Ecto neural progenitor cell (in vitro differentiated cells): ENCODE measurements at places on chromosomes 5 and 9.

GRCh38 chr9:76181020-76181641, 213.1 kb downstream of the RFK start:
- no peak for DNase-seq

GRCh38 chr5:68849103-68849502, 244.7 kb upstream of the SLC30A5 start:
- DNase-seq: no peak

GRCh38 chr9:132509928-132510874, 72.2 kb upstream of the BARHL1 start:
- DNase-seq: no peak

DNA sequence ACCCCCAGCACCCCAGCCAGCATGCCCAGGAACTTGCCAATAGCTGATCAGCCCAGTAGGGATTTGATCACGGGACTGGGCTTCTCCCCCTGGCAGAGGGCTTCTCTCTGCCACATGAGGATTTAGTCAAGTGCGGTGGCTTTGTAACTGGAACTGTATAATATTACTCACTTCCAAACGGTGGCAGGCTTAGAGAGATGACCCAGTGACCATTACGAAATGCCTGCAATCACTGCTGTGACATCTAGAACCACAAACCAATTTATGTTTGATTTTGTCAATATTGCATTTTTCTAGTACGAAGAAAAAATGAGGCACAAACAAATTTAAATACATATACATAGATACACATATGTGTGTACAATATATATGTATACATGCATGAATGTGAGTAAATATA, 192.1 kb downstream of the ERCC6L2 start:
- DNase-seq: no peak

GRCh38 chr5:145587710-145588109, 247.4 kb downstream of the PRELID2 start:
- no peak for DNase-seq

DNA sequence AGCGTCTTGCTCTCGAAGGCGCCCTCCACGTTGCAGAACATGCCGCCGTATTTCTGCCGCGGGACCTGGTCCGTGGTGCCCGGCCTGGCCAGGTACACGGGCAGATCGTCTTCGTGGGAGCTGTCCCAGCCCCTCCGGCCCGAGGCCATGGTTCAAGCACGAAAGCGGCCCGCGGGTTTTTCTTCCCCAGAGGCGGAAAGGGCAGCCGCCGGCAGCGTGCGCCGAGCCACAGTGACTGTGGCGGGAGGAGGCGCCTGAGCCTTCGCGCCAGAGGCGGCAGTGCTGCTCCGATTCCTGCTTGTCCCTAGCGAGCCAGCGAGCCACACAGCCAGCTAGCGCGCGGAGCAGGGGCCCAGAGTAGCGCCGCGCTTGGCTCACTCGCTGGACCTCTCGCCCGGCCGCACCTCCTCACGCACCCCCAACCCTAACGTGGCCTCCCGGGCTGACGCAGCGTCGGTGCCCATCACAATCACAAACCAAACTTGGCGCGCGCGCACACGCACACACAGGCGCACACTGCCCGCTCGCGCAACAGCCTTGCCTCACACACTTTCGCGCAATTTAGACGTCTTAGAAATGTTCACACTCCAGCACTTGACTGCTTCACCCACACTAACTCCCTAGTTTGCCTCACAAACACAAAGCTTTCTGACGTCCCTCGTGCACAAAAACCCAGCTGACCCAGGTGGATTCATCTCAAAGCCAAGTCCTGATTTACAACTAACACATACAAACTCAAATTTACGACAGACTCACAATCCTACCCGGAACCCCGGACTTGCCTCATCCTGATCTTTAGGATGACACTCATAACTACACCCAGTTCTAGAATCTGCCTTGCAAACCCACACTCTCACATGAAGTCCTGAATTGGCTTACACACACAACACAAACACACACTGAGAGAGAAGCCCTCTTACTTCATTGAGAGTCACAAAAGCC, at the start of gene DPYSL3:
DPYSL3 (minus strand) TSS at position 359 of the 942 bp plus-strand sequence; CDS start at position 149, 210 bp downstream.
- peak; percentile 88 for DNase-seq

- DNase-seq: no peak
Observed at GRCh38 chr9:125586172-125586511, 120.9 kb downstream of the MAPKAP1 start.

- DNase-seq: no peak
Observed at GRCh38 chr9:78130853-78131252, 99.2 kb upstream of the GNAQ start.

GRCh38 chr9:69317894-69318293, 7.1 kb upstream of the ENTREP1 start:
- no peak for DNase-seq

- no peak for DNase-seq
Observed at GRCh38 chr5:150142959-150143349, 12.7 kb downstream of the PDGFRB start.

- DNase-seq: no peak
Observed at GRCh38 chr5:22649074-22649473, 204.1 kb downstream of the CDH12 start.
